ENCODE measurements at places on chromosomes 5 and 9.

DNA sequence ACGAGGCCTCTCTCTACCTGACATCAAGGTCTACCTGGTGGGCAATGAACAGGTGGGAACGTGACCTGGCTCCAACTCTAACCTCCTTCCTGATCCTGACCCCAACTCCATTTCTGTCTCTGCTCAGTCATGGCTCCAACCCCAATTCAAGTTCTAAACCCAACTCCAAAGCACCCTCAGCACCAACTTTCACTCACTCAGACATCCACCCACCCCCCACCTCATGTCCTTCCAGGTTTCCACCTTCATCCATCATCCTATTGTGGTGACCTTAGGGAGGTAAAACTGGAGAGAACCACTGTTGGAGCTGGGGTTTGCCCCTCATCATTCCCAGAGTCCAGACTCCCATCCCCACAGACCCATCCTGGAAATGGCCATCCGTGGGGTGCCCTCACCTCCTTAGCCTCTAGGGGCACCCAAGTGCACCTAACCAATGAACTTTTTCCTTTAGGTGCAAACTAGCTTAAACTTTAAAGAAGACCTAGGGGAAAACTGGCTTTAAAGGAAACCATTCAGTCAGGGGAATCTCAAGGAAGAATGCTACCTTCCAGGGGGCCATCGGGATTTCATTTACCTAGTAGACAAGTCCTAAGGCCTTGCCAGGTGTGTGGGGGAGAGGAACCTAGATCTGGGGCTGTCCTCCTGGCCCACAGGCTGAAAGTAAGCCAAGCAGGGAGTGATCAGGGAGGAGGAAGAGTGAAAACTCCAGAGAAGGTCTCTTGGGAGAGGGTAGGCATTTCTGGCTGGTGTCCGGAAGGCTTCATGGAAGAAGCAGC, 11.3 kb downstream of the RGS14 start:
- DNase-seq: no peak

- no peak for DNase-seq
Measured at GRCh38 chr5:68000805-68001204, 214.8 kb upstream of the PIK3R1 start.

- DNase-seq: no peak
Measured at GRCh38 chr9:96556701-96557461, 62.8 kb downstream of the CDC14B start.

DNA sequence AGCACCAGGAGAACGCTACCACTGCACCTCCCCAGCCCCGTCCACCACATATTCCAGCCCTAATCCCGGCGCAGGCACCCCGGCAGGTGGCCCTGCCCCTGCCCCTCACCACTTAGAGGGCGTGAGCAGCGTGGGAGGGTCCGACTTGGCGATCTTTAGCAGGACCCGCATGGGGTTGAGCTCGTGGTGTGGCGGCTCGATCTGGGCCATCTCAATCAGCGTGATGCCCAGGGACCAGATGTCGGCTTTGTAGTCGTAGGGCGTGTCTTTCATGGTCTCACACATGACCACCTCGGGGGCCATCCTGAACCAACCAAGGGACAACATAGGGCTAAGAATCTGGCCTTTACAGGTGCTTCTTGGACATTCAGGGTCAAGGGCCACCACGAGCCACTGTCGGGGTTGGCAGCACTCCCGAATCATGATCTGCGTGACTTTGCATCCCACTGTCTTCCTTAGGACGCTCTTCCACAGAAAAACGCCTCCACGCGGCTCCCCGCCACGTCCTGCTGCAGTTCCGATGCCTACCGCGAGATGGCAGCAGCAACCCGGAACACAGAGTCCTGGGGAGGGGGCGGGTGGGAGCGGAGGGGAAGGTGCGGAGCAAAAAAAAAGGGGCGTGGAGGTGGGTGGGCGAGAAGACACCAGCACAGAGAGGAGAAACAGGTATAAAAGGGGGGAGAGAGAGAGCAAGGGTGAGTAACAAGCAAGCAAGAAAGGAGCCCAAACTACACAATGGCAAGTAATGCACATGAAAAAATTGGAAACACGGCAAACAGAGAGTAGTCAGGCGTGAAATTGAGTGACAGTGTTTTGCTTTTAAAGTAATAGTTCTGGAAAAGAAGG, 81.3 kb downstream of the STK10 start:
- no peak for DNase-seq

- DNase-seq: no peak
Measured at GRCh38 chr5:127909066-127909465, 174.5 kb upstream of the SLC12A2 start.

- DNase-seq: no peak
Measured at GRCh38 chr9:93053781-93054331, 4.6 kb upstream of the SUSD3 start.

DNA sequence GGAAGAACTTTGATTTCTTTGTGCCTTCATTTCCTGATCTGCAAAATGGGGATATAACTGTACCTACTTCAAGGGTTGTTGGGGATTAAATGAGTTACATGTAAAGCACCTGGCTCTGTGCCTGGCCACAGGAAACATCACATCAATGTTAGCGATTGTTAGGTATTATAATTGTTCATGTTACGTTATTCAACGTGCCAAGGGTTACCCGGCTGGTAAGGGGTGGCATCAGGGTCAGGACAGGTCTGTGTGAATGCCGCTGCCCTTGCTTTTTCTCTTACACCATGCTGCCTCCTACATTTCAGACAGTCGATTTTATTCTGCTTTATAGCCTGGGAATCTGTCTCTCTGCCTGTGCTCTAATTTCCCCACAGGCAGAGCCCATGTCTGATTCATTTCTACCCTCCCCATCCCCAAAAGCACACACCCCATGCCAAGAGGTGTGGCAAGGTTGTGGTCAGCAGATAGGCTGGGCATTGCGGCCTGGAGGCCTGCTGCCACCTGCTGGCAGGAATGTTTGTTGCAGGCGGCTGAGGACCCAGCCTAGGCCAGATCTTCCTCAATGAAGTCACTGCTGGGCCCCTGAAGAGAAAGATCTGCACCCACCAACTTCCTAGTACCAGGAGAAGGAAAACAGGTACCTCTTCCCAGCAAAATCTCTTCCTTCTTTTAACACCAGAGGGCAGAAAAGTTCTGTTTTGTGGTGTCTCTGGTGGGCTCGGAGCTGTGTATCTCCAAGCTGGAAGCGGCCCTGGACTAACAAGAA, 5.3 kb downstream of the ANKS6 start:
- DNase-seq: peak; percentile 18

- no peak for DNase-seq
Measured at GRCh38 chr5:61267116-61267515, 64.9 kb upstream of the ZSWIM6 start.

GRCh38 chr9:109270971-109271925, 49.6 kb downstream of the EPB41L4B start:
- DNase-seq: no peak

DNA sequence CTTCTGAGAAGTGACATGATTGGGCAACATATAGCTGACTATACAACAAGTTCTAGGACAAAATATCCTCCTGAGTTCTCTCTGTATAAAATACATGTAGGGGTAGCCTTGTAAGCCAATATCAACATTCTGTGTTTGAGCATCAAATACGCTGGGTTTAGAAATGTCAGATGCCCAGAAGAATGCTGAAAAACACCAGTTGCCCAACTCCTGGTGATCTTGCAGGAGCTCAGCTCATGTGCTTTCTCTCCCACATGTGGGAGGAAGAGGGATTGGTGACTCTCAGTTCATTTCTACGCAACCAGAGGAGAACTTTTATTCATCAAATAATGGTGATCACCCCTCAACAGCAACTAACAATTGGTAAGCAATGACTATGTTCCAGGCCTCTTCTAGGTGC, 810.9 kb upstream of the ACO1 start:
- no peak for DNase-seq

DNA sequence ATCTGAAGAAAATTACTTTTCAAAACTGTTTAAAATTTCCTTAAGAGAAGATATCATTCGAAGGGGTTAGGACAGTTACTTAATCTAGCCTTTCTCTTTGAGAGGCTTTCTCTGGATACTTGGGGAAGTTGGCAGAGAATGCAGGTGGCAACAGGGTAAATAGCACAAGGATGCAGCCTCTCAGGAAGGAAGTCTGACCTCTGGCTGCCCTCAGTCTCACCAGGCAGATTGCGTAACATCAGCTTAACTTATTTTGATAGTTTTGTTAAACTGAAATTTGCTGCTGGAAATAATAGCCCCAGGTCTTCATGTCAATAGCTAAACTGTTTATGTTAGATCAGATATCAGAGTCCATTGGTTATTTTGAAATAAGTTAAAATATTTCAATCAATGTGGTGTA, 20.4 kb downstream of the CCDC192 start:
- no peak for DNase-seq

DNA sequence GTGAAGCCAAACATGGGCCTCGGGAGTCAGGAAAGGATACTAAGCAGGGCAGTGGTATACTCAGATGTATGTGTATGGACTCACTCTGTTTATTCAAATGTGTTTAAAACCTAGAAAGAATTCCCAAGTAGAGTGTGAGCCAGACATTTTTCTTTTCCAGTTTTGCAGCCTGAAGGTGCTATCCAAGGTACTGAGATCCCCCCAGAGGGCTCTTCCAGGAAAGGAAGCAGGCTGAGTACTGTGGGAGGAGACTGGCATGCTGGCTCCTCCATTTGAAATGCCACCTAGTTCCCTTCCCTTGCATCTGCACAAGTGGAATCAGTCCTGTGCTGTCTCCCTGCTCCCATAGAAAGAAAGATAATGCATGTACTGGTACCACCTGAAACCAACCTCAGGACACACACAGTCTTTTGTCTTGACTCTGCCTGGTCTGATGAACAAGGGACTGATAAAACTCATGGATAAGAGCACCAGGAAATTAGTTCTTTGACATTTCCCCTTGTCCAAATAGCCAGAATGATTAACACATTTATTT, 85.9 kb downstream of the HRH2 start:
- no peak for DNase-seq

DNA sequence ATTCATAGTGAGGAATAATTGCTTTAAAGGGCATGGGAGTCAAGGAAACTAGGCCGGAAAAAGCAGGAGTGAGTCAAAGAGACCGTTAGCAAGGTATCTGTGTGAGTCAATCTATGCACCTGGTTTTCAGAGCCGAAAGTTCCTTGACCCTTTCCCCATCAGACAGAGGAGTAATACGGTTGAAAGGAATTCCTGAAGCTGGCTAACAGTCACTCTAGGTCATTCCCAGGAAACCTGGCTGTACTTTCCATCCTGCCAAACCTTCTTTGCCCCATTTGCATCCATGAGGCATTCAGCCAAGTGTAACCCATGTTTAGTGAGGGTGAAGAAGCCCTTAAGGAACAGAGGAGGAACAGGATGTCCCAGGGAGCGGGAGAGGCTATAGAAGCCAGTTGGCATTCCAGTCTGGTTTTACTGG, 16.2 kb downstream of the RBM18 start:
- no peak for DNase-seq

DNA sequence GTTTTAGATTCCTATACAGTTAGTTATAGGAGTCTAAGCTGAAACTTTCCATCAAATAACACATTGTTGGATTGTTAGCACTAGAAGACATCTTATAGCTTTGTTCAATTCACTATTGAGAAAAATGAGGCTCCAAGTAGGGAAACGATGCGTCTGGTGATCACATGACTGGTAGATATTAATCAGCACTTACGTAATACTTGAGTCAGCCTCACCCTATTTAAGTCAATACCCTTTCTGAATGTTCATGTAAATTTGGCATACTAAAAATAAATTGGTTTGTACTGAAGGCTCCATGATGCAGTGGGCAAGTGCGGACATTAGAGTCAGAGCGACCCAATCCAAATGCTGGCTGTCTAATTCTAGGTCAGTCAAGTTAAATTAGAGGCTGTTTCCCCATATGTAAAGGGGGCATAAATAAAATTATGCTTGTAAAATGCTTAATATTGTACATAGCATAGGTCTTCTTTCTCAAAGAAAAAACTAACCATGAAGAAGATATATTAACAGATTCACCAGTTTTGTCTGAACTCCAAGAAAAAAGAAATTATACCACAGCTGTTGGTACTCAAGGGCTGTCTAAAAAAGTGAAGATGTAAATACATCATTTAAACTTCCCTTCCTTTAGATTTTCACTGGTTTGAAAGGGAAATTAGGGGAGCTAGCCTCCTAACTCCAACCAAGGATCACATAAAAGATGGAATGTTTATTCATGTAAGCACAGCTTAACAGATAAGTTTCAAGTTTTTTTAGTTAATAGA, 406.6 kb upstream of the TLE4 start:
- no peak for DNase-seq

DNA sequence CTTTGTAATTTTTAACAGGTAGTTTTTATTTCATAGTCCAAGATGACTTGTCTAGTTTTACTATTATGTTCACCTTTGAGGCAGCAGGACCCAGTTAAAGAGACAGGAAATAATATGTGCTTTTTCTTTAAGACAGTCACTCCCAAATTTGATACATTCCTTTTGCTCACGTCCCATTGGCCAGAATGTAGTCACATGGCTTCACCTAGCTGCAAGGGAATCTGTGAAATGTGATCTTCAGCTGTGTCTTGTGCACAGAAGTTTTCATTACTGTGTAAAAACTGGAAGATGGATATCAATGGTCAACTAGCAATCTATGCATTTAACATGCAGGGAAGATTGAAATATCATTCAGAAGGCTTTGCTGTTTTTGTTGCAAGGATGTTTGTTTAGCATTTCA, 41.1 kb downstream of the XRCC4 start:
- no peak for DNase-seq

GRCh38 chr5:111228520-111229220, 4.5 kb downstream of the CAMK4 start:
- no peak for DNase-seq

GRCh38 chr5:171321447-171321846, 12.4 kb downstream of the TLX3 start:
- no peak for DNase-seq

- DNase-seq: no peak
Measured at GRCh38 chr9:34157318-34157717, 21.5 kb upstream of the UBAP1 start.

DNA sequence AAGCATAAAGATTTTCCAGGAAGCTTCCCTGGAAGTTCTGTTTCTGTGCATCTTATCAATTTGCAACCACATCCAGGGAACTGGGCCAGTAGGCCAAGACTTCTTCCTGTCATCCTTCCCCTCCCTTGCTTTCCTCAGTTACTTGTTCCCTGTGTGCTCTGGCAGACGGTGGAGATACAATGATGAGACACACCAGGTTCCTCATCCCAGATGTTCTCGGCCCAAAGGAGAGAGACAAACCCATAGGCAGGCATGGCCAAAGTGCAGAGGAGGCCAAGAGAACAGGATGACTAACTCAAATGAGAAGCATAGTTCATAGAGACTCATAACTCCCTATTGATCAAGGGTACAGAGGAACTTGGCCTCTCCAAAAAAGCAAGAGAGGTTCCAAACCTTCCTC, 652.6 kb downstream of the CCDC171 start:
- no peak for DNase-seq

DNA sequence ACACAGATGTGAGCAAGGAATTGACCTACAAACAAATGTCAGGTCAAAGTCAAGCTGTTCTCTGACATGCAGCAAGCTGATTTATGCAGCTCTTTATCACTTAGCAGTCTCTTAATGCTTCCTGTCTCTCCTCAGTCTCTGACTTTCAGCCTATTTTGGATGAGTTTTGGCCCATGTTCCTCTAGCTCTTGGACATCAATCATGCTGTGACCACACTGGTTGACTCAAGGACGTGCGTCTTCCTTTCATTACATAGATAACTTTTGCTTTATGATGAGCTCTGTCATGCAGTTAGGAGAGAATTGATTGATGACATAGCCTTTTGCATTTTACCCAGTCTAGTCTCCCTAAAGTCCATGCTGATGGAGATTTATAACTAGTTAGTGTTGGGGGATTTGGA, 9.4 kb upstream of the REEP5 start:
- DNase-seq: no peak

Measured in esophagus squamous epithelium (tissue), 5 donors.